NCI-H187 (cell line): ENCODE measurements at places on chromosomes 3 and 15.

DNA sequence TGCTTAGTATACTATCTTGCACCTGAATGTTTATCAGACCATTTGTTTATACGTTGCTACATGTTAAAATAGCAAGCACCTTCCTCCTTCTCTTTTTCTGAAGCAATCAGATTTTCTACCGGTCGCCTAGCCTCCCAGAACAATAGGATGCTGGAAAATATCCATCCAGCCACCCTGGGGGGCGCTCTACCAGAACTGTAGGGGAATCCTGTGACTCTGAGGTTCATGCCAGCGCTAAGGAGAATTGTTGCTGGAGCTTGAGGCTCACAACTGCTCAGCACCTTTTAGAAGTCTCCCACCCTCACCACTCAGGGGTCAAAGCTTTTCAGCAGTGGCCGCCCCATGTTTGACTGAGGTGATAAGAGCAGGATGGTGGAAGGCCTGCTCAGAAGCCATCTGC lies 27.5 kb downstream of the SQOR start:
- DNase-seq: no peak

DNA sequence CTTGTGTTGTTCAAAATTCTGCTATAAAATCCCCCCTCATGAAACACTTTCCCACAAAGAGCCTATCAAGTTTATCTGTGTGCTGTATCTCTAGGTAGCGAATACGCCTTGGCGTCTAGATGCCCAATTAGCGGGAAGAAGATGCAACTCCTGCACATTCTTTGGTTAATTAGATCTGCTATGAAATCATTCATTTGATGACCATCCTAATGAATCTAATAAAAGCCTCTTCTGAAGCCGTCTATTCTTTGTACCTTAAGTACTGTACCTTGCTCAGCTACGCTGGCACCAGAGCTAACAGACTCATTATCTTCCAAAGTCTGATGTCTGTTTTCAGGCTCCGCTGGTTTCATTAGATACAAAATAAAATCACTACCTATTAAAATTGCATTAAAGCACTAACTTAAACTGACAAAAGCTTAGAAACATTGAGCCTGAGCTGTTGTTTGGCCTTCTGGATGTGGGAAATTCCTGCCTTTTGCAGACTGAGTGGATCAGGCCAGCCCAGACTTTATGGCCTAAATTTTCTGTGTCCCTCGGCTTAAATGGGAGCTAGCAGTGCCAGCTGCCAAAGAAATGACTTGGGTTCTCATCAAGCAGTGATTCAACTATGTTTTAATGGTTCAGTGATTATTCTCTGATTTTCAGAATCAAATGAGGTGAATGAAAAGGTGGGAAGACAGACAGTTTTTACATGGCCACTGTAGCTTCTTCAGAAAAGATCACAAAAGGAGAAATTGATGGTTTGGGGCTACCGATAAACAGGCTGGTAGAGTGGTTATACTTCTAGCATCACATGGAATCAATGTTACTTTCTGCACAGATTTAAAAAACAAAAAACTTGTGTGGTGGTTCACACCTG lies 28.4 kb upstream of the CHST2 start:
- no peak for DNase-seq

DNA sequence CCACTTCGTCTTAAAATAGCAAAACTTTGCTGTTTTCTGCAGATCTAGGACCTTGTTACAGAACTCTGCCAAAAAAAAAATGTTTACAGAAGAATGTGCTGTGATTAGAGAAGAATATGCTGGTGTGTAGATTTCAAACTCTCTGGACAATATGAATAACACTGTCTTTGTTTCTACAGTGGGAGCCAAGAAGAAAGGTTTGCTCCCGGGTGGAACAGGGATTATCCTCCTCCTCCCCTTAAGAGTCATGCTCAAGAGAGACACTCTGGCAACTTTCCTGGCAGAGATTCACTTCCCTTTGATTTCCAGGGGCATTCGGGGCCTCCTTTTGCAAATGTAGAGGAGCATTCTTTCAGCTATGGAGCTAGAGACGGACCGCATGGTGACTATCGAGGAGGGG lies 27.3 kb downstream of the RBM6 start:
- no peak for DNase-seq

DNA sequence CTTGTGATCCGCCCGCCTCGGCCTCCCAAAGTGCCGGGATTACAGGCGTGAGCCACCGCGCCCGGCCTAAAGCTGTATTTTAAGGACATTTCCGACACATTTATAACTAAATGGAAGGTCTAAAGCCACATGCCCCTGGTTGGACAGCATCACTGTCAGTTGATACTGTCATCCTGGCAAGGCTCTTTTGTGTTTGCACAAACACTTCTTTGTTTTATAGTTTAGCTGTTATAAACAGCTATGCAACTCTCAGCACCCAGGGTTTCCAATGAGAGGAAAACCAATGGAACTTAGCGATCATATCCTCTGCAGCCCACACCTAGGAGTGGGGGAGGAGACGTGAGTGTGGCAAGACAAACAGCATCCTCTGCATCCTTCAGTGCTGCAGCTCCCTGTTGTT lies 19.7 kb downstream of the NIPA1 start:
- no peak for DNase-seq

DNA sequence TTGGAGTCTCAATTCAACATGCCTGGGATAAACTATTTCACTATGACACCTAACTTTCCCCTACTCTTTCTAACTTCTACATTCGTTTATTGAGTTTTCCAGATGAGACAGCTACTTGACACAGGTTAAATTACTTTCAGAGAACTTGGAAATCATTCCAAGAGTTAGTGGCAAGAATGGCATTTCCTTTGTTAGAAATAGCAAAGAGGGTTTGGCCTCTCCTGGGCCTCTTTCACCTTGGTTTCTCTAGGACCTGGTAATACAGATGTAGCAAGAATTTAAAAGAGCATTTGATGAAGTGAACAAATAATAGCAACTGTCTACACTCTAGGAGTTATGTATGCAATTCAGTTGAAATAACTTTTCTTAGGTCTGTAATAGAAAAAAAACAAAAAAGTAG lies 748.9 kb downstream of the MECOM start:
- DNase-seq: no peak

GRCh38 chr3:53320697-53321096 lies 26.6 kb downstream of the DCP1A start:
- DNase-seq: no peak
